ENCODE measurements at places on chromosomes 7 and 10. TPM values are rescaled to one million over a fixed set of nuclear protein-coding genes. Genes with fewer than 3 reads are reported as not detected.

The CDH23 gene
- total RNA-seq = 0.17 TPM

The OR2A7 gene
- 0.33 TPM for total RNA-seq

The ZNF425 gene
- total RNA-seq = 7.4 TPM

The SPDYE6 gene
- total RNA-seq = 0.15 TPM

The LDB3 gene
- total RNA-seq = not detected

The CNPY1 gene
- total RNA-seq = not detected
